Femur (tissue), 1 donor: ENCODE measurements at places on chromosomes 2 and 18.

- DNase-seq, result no peak
These were observed 738.6 kb downstream of the ERBB4 start for GRCh38 chr2:211800001-211800400.

- no peak for DNase-seq
These were observed 103.6 kb upstream of the FZD7 start for GRCh38 chr2:201930043-201930442.

GRCh38 chr2:216289470-216289869 lies 82.8 kb downstream of the MARCHF4 start:
- no peak for DNase-seq

GRCh38 chr18:58095222-58095621 lies 51.2 kb downstream of the NEDD4L start:
- DNase-seq, result no peak

DNA sequence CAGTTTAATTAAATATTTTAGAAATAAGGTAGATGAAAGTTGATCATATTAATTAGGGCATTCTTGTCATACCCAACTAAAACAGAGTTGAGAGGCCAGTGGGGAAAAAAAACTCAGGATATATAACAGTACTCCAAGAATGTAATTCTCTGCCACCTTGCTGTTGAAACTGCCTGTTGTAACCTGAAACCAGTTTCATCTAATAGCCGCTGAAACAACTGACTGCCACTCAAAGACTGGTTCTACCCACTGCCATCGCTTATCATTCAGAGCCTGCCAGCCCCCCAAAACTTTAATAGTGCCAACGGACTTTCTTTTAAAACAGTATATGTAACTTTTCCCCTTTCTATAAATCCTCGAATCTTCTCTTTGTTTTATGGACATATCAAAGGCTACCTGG lies 37.7 kb upstream of the FSIP2 start:
- no peak for DNase-seq

DNA sequence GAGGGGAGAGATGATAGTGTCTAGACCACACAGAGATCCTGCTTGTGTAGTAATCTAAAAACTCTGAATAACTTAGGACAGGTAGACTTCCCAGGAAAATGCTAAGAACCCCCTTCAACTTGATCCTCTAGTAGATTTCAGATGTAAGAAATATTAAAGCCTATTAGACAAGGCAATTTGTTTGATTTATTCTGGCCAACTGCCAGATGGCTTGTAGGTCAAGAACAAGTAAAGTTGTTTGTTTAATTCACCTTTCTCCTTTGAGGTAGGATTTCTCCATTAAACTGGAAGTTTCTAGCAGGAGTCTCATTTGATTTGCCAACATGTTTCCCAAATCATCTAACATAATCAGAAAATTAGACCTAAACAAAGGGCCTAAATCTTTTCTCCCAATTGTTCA lies 48.6 kb downstream of the SH3RF3 start:
- DNase-seq, result no peak

GRCh38 chr2:556485-556884 lies 120.7 kb downstream of the TMEM18 start:
- DNase-seq, result no peak

- DNase-seq, result peak; percentile 81
These were observed 273.3 kb downstream of the NDUFA10 start for GRCh38 chr2:239751679-239752355.

DNA sequence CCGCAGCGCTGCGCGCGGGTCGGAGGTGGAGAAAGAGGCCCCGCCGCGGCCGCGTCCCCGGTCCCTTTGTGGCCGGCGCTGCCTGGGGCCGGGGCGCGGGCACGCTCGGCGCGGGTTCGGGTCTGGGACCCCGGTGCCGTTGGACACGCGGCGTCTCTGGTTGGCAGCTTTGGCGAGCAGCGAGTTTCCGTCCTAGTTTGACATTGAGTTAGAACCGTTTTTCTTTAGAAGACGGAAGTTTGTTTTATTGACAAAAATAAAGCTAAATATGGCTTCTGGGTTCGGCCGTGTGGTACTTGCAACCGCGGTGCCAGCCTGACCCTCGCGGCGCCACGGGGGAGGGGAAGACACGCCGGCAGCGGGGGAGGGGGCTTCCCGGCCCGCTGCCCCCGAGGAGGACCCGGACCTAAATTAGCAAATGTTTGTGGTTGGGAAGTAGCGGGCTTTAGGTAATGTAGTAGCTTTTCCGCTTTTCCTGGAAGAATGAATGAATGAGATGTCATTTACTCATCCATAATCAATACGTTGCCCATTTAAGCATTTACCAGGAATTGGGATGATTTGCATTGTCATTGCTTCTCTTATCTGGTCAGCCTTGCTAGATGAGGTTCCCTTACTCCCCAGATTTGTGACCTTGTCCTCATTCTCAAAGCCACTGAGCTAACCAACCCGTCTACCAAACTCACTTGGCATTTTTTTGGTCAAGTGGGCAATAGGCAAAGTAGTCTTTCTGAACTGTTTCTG lies 530 bp downstream of the GALNT1 start:
- DNase-seq, result peak; percentile 40

GRCh38 chr18:3675446-3675845 lies 225.5 kb downstream of the TGIF1 start:
- no peak for DNase-seq

- peak; percentile 24 for DNase-seq
These were observed 215.8 kb downstream of the NDUFA10 start for GRCh38 chr2:239809391-239809790.

DNA sequence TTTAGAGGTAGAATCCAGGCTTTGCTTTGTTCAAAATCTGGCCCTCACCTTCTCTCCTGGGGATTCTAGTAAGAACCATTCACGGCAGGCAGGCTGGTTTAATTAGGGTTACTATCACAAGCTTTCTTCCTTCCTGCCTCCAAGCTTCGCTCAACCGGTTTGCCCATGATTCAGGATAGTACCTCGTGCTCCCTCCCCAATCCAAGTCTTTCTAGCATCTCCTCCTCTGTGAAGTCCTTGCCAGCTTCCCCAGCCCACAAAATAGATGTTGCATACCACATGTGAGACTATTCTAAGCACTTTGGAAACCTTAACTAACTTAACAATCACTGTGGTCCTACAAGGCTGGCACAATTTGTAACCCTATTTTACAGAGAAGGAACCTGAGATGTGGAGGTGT lies 135.1 kb downstream of the SOCS6 start:
- DNase-seq, result no peak

DNA sequence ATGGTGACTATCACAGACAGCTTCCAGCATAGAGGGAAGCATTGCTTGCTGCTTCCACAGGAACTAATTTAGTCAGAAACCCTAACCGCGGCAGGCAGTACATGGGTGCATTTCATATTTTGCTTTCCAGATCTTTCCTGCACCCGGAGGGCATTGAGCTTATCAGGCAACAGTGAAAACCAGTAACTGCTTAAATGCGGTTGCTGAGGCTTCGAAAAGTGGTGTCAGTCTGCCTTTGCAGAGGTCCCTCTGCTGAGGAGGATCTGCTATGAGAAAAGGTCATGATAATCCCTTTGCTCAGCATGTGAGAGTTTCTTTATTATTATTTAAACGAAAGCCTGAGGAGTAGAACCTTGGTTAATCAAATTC lies 44.6 kb upstream of the ROCK2 start:
- no peak for DNase-seq
